Cerebellar cortex (tissue), 1 donor: ENCODE measurements at places on chromosomes 1 and 21.

DNA sequence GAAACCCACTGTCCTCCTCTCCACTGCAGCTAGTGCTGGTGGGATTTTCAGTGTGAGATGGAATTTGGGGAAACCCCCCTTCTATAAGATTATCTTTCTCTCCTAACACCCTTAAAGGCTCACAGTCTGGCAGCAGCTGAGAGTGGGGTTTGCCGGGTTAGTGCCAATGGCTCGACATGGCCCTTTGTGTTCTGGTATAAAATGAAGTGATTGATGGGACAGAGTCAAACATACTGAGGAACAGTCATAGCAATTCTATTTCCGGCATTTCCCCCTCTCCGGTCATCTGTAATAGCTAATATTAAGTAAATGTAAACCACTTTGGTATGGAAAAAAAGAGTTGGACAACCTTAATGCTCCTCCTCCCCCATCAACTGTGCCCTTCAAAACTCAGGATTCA, 37.6 kb downstream of the TFF3 start:
- no peak for DNase-seq

- no peak for DNase-seq
These were observed 15.3 kb downstream of the CD55 start for GRCh38 chr1:207336559-207337467.

DNA sequence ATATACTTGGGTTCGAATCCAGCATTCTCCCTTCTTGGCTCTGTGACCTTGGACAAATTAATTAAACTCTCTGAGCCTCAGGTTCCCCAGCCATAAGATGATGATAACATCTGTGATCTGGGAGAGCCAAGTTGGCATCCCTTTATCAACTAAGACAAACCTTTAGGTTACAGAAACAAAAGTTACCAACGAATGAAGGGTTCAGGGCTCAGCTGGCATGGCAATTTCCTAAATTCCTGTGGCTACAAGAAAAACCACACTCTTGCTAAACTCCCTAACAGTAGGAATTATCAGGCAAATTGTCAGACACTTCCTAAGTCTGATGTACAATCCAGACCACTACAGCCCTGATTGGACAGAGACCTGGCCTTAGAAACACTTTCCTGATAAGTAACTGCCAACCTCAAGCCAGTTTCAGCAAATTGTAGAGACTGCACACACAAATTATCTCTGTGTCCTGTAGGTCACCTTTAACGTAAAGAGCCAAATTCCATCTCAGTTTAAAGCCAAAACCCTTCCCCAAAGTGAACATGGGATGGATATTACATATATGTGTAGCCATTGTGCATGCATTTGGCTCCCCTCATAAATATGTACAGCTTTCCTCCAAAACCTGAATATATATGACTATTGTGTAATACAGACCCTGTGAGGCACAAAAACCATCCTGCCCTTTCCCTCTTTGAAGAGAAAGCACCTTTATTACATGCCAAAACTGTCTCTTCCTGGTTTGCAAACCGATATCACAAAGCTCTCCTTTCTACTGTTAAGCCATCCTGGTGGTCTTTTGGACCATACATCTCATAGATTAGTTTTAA, 39.5 kb upstream of the EDARADD start:
- no peak for DNase-seq

DNA sequence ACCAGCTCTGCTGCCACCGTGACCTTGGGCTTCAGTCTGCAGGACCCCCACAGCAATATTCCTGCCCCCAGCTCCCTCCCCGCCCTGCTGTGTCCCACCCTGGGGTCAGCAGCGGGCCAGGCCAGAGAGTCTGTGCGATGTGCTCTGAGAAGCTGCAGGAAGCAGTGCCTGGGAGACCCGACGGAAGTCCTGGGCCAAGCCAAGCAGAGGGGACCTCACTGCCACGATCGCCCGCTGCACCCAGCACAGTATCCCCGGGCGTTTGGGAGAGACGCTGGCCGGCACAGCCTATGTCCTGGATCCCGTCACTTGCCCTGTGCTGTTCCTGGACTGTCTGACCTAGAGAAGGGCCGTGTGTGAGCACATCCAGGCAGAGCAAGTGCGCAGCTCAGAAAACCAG, 106.6 kb upstream of the TTC34 start:
- DNase-seq = no peak

- DNase-seq = no peak
These were observed 52.3 kb downstream of the MAB21L3 start for GRCh38 chr1:116163533-116163932.

- DNase-seq = no peak
These were observed 348.9 kb downstream of the KCNT2 start for GRCh38 chr1:196259316-196259715.

DNA sequence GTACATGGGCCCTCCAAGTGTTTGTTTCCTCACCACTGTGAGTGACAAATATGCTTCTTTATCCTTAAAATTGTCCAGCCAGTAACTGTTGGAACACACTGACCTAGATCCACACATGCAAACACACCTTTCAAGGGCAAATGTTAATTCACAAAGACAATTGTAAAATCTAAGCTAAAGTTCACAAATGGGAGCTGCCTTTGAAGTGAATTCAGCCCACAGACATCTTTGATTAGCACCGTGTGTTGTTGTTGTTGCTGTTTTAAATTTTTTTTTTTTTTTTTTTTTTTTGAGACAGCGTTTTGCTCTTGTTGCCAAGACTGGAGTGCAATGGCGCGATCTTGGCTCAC, 52.3 kb upstream of the SLC16A1 start:
- no peak for DNase-seq

- DNase-seq = no peak
These were observed 93.1 kb downstream of the VAV3 start for GRCh38 chr1:107871687-107872395.

DNA sequence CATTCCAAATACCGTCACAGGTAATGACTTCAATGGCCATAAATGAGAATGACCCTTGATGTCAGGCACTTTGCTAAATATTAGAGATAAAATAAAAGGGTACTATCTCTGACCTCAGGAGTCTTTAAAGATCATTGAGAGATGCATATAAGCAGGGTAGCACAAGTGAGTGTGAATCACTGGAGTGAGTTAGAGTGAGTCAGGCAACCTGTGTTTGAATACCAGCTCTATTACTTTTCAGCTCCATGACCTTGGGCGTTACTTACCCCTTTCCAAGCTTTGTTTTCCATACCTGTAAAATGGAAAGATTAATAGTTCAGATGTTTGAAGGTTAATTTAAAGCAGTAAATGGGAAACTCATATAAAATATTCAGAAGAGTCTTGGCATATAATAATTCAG, 1058.0 kb upstream of the ADGRL4 start:
- no peak for DNase-seq

DNA sequence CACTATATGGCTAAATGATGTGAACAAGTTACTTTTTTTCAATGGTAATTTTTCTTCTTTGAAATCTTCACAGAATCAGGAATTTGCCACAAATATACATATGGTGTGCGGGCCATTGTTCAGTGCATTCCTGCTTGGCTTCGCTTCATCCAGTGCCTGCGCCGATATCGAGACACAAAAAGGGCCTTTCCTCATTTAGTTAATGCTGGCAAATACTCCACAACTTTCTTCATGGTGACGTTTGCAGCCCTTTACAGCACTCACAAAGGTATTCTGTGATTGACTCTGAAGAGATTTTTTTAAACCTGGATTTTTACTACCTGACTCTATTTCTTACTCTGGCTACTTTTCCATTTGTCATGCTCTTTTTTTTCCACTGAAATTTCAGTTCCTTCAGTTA, 76.2 kb upstream of the KIAA1614 start:
- DNase-seq = no peak

DNA sequence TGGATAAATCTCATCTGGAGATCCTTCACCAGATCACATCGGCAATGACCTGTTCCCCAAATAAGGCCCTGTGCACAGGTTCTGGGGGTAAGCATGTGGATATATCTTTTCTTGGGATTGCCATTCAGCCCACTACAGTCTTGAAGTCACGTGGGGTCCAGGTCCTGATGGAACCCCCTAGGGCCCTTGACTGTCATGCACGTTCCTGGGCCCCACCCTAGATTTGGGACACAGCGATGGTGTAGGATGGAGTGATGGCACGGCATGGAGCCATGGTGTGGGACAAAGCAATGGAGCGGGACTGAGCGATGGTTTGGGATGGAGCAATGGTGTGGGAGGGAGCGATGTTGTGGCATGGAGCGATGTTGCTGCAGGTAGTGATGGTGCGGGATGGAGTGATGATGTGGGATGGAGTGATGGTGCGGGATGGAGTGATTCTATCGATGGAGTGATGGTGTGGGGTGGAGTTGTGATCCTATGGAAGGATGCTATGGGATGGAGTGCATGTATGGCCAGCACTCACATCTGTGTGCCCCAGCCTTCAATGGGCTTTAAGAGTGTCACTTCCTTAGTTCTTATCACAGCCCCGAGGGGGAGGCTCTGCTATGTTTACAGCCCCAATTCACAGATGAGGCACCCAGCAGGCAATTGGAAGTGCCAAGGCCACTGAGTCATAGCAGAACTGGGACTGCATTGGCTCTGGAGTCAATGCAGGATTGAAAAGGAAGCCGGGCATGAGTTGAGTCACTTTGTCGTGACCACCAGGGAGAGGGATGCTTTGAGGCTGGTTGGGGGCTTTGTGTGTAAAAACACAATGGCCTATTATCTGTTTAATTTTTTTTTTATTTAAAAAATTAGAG, 97.0 kb upstream of the C1orf174 start:
- DNase-seq = no peak

- no peak for DNase-seq
These were observed at the start of the genes SHE and TDRD10 for GRCh38 chr1:154502066-154502743. Gene SHE, minus strand, starts transcription at chr1:154502412. Its CDS starts 386 bp downstream, at chr1:154502026. Gene TDRD10, plus strand, starts transcription at chr1:154502219. Its CDS starts 4,685 bp downstream, at chr1:154506904.

- DNase-seq = no peak
These were observed 12.8 kb upstream of the TRIM63 start for GRCh38 chr1:26079960-26080814.

DNA sequence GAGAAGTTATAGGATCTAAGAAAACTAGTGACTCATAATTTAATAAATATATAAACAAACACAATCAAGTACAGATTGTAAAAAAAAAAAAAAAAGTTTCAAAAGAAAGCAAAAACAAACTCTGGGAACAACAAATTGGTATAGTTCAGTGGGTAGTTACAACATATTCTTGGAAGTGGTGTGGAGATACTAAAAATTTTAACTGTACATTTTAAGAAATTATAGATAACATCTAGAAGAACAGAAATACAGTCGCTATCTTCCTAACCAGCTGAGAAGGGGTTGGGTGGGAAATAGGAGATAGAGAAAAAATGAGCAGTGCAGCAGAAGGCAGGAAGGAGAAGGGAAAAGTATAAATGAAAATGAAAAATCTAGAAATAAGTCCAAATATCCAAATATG, 70.5 kb downstream of the LRRC8C start:
- no peak for DNase-seq

- no peak for DNase-seq
These were observed 636 bp downstream of the WARS2 start for GRCh38 chr1:119139857-119140176.

DNA sequence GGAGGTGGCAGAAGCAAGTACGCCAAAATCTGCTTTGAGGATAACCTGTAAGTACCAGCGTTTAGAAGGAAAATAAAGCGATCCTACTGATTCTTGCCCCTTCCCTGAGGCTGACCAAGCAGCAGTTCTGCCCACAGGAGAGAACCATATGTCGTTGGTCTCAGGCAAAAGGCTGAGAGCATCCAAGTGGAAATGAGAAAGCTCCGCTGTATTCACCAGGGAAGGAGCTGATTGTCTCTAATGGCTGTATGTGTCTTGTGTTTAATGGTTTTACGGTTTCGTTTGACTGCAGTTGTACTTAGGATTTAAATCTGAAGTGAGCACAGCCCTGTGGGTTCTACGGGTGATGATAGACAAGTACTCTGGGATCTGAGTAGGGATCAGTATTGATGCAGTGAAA, 21.9 kb downstream of the FAM3B start:
- no peak for DNase-seq

DNA sequence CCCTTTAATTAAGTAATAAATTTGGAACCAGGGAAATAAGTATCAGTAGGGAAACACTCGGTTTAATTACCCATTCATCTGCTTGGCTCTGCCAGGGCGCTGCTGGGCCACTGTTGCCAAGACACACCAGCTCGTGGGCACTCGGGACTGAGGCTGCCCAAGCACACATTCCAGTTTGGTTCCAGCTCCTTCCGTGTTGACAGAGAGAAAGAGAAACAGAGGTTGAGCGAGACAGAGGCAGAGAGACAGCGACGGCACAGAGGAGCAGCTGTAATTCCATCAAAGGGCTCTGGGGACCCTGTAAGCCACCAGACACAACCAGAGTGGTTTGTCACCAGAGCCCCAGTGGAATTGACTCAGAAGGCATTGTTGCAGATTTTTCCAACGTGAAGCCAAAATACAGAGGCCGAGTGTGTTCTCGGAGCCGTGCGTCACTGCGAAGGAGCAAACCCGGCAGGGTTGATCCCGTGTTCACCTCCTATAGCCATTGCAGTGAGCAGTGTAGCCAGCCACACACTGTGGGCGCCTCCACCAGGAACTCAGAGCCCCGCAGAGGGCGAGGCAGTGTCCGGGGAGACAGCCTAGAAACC, 33.5 kb downstream of the SYF2 start:
- DNase-seq = peak; percentile 10

GRCh38 chr1:2160451-2161300, 33.9 kb downstream of the FAAP20 start:
- DNase-seq = no peak

- DNase-seq = no peak
These were observed 4.9 kb downstream of the SCNN1D start for GRCh38 chr1:1285102-1285571.

GRCh38 chr1:2481885-2482284, 5.8 kb downstream of the PLCH2 start:
- DNase-seq = no peak

DNA sequence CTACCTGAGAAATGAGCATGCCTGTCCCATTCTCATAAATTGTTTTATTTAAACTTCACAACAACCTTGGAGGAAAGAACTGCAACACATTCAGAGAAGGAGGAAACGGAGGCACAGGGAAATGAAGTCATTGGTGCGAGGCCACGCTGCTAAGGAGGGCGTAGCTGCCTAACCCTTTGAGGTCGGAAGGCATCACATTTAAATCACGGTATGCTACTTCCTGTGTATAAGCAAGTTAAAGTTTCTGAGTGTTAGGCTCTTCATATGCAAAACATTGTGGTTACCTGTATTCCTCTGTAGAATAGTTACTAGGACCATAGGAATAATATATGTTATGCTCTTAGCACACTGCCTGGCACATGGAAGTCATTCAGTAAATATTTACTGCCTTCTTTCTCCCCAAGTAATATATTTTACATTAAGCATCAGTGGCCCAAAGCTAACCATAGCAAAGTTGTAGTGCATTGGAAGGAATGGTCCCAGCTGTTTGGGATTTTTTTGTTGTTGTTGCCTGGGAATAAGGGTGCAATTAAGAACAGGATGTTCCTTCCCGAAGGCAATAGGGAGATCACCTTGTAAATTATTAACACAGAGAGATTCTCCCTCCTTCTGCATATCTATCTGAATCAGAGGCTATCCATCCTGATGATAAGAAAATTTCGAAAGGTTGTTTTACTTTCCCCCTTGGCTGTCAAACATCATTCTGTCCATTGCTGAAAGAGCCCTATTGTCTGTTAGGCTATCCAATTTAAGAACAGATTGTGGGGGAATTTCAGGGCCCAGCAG, 192.2 kb upstream of the C8B start:
- DNase-seq = no peak

DNA sequence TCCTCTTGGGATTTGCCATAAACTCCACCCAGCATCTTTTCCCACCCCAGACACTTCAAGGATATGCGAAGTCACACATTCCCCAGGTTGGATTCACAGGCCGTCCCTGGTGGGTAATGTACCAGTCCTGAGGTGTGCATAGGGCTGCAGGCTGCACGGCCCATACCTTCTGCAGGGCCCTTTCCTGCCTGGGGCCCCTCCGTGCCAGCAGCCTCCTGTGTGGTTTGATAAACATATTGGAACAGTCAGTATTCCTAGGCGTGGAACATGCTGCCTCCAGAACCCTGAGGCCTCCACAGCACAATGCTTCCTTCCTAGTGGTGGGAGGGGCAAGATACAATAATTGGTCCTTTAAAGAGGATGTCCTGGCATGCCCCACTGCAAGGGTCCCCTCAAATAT, 26.6 kb downstream of the IL10RB start:
- DNase-seq = no peak
